NCI-H460 (cell line): ENCODE measurements at places on chromosomes 2 and 18.

- DNase-seq: no peak
Observed at GRCh38 chr2:149218497-149218896, 111.9 kb upstream of the LYPD6 start.

DNA sequence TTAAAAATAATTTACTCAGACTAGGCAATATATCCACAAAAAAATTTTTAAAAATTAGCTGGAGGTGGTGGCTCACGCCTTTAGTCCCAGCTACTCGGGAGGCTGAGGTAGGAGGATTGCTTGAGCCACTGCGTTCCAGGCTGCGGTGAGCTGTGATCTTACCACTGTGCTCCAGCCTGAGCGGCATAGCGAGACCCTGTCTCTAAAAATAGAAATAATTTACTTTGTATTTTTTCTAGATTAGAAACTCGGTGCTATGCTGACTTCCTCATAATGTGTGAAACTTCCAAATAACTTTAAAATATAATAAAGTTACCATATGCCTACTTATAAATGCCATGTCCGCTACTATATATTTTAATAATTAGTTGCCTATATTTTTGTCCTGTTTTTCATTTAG is 6.7 kb downstream of the PPIG start:
- no peak for DNase-seq

GRCh38 chr2:239509373-239510143 is 108.7 kb upstream of the HDAC4 start:
- DNase-seq: no peak

- DNase-seq: no peak
Observed at GRCh38 chr2:235032466-235032865, 80.6 kb downstream of the SH3BP4 start.
